ENCODE measurements at places on chromosomes 13 and 19.

DNA sequence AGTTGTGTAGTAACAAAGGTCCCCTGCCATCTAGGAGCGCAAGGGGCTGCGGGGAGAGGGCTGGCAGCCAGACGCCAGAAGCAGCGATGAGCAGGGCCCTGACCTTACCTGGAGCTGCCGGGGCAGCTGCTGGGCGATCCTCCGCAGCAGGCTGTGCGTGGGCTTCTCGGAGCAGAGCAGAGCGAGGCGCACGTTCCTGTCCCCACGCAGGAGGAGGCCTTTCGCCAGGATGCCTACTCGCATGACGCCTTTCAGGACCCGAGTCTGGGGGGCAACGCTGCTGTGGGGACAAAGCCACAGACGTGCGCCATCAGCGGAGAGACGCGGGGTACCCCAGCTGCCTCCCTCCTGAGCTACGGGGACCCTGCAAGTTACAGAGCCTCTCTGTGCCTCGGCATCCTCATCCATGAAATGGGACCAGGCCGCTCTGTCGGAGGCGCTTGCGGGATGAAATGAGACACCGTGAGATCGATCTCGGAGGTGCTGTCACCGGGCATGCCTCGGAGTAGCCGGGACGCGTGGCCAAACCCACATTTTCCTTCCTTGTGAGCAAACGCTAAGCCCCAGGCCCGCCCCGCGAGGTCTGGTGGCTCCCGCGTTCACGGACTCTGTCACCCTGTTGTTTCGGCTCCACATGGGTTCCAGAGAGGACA lies 30.5 kb upstream of the MATK start:
- DNase-seq: no peak

DNA sequence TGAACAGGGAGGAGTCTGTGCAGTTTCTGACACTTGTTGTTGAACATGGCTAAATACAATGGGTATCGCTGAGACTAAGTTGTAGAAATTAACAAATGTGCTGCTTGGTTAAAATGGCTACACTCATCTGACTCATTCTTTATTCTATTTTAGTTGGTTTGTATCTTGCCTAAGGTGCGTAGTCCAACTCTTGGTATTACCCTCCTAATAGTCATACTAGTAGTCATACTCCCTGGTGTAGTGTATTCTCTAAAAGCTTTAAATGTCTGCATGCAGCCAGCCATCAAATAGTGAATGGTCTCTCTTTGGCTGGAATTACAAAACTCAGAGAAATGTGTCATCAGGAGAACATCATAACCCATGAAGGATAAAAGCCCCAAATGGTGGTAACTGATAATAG lies 16.1 kb downstream of the CEACAM6 start:
- DNase-seq: no peak

DNA sequence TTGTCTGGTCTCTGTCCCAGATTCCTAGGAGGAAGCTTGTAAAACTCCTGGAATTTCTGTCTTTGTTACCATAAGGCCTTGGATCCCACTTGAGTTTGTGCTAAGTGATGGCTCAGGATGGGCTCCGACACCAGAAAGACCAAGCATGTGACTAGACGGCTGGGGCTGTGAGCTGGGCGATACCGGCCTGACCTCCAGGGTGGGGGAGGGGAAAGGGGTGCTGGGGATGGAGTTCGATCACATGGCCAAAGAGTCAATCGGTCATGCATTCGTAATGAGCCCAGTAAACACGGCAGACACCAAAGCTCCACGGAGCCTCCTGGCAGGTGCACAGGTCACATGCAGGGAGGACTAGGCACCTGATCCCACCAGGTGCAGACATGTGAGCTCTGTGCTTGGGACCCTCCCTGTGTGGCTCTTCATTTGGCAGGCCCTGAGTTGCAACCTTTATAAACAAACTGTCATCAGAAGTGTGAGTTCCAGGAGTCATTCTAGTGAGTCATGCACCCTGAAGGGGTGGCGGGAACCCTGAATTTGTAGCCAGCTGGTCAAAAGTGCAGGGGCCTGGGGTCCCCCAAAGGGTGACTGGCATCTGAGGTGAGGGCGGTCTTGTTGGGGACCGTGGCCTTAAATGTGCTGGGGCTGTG lies 27.1 kb downstream of the ELAVL1 start:
- DNase-seq: no peak

DNA sequence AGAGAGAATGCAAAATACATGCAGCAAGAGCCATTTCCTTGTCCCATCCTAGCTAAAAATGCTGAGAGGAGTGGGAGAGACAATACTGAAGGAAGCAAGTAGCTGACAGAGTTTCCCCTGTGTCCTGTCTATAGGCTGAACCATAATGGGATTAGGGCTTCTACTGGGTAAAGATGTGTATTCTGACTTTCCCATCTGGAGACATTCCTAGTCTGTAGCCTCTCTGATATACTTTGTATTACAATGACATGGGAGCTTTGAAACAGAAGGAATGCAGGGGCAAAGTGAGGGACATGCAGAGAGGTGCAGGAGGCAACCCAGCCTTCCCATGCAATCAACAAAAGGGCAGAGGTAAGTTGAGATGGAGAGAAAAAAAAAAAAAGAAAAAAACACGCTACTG lies 10.5 kb upstream of the GPC6 start:
- DNase-seq: no peak

DNA sequence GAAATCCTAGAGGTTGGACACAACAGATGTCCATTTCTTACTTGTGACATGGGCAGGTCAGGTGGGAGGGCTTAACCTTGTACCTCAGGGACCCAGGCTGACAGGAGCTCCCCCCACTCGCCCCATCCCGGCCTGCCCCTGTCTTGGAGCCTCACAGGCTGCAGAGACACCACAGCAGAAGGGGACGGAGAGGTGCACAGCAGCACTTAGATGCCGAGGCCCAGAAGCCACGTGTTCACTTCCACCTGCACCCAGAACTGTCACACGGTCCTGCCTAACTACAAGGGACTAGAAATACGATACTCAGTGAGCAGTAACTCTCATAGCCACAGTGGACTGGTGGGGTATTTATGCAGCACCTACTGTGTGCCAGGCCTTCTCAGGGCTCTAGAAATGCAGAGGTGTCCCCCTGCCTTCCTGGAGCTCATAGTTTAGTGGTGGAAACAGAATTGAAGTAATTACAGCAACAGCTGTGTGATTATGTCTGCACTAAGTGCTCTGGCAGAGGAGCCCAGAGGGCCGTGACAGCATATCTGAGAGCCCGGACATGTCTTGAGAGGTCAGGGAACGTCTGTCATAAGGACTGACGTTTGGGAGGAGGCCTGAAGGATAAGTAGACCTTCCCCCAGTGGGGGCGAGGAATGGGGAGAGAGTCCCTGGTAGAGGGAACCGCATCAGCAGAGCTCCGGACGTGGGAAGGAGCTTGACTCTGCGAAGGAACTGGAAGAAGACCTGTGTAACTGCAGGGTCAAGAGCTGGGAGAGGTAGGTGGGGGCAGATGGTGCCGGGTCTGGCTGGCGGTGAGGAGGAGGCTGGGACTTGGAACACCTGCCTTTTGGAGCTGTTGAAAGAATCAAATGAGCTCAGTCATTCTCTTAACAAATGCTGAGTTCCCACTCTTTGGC lies 130.0 kb downstream of the SIPA1L3 start:
- no peak for DNase-seq

GRCh38 chr19:16301999-16302694 lies 22.5 kb upstream of the KLF2 start:
- DNase-seq: no peak

DNA sequence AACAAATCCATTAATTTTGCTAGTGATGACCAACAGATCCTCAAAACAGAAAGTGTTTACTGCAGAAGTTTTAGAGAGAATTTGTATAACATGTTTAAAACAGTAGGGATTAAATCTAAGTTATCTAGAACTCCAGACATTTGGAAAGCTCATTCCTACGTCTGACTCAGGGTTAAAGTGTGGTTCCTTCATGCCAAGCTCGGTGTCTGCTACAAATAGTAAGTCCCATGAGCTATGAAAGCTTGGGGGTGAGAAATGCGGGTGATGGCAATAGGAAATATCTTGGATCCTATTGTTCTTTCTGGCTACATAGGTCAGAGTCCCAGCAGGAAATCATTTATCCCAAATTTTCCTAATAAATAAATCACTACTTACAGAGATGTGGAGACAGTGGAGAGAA lies 867.1 kb downstream of the UQCRFS1 start:
- no peak for DNase-seq

- DNase-seq: no peak
Measured at GRCh38 chr13:32940601-32941000, 75.6 kb upstream of the KL start.

DNA sequence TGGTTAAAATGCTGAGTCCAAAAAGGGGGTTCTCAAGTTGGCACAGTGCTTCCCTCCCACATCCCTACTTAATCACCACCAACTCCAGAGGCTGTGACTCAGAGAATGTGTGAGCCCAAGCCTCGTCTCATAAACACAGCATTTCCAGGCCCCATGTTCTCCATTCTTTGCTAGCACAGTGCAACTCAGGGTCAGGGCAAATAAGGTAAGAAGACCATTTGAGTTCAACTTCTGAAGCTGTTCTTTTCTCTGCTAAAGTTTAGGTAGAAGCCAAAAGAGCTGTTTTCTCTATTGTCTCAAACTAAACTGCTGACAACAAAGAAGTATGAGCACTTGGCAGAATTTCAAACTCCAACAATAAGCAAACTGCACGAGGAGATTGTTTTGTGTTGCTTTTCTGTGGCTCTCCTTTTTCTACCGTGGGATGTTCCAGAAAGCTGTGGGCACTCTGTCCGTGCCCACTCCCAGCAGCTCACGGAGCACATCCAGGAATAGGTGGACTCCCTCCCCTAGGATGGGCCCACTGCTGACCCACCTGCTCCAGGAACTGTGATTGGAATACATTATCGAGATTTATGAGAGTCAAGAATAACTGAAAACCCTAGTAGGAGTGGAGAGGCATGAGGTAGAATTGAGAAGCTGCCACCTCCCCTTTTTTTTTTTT lies 494.3 kb downstream of the COG6 start:
- DNase-seq: no peak

DNA sequence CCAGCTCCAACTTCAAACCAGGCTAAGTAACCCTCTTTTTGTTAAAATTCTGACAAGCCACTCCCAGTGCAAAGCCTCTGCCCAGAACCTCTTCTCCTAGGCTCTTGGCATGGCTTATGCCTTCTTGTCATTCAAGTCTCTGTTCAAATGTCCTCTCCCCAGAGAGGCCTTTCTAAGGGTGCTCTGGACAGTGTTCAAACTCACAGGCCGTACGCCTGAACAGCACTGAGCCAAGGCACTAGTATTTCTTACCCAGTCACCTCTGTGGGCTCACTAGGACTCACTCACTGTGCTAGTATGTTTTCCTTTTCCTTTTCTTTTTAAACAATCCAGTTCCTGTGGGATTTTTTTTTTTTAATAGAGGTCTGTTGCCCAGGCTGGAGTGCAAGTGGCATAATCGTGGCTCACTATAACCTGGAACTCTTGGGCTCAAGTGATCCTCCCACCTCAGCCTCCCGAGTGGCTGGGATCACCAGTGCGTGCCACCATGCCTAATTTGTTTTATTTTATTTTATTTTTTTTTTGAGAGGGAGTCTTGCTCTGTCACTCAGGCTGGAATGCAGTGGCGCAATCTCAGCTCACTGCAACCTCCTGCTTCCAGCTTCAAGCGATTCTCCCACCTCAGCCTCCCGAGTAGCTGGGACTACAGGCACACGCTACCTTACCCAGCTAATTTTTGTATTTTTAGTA lies 2.3 kb upstream of the ASF1B start:
- DNase-seq: no peak

- no peak for DNase-seq
Measured at GRCh38 chr19:47106821-47107201, 6.8 kb downstream of the ZC3H4 start.

- DNase-seq: no peak
Measured at GRCh38 chr13:53336441-53337160, 308.0 kb downstream of the OLFM4 start.

- no peak for DNase-seq
Measured at GRCh38 chr19:24101459-24102115, 14.6 kb downstream of the ZNF254 start.

- no peak for DNase-seq
Measured at GRCh38 chr13:43838909-43839308, 40.6 kb downstream of the CCDC122 start.

DNA sequence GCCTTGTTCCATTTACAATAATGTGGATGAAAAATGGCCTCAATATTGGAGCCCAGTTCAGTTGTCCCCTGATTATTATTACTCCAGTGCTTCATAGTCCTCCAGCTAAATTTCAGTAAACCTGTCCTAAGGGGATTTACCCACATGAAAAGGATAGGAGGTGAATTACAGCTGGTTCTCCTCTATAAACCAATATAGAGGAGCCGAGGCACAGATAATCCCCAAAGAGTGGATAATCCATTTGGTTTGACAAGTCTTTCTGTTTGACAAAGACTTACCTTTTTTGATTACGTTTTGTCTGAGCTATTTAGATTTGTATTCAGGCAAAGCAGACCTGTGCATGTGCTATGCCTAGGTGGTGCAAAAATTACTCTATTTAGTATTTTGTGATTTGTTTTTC lies 2.7 kb downstream of the CNMD start:
- DNase-seq: no peak

DNA sequence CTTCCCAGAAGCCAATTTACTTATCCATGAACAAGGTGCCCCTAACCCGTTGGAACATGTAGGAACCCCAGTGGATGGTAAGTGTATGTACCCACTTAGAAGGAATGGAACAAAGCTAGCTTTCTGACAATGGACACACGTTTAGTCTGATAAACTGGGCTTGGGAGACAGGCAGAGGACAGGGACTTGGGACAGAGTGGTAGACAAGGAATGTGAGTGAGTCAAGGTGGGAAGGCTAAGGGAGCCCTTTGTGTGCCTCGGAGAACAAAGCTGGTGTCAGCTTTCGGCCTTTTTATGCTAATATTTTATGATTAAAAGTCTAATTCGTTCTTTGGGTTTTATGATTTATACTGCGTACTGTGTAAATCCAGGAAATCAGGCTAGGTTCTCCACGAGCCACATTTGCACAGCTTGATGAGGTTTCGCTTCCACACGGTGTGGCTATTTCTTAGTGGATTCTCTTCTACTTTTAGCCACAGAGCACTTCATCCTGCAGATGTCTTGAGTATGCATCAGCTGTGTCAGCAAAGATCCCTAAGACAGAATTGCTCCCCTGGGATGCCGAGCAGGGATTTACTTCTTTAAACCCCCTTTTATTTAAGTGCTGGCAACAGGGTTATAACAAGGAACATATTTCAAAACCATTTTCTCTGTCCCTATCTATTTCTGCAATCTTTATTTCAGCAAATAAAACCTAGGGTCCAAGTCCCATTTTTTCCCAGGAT lies 258.5 kb downstream of the DLEU7 start:
- no peak for DNase-seq

DNA sequence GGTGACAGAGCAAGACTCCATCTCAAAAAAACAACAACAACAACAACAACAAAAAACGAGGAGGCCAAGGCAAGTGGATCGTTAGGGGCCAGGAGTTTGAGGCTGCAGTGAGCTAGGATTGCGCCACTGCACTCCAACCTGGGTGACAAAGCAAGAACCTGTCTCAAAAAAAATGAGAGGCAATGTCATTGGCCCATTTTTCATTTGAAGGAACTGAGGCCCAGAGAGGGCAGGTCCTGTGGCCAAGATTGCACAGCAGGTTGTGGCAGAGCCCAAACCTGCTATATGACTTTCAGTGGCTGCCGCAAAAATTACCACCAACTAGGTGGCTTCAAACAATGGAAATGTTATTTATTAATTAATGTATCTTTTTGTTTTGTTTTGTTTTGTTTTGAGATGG lies 5.5 kb downstream of the PIK3R2 start:
- DNase-seq: no peak
